Peyer's patch (tissue), 4 donors: ENCODE measurements at places on chromosomes 3 and 15.

DNA sequence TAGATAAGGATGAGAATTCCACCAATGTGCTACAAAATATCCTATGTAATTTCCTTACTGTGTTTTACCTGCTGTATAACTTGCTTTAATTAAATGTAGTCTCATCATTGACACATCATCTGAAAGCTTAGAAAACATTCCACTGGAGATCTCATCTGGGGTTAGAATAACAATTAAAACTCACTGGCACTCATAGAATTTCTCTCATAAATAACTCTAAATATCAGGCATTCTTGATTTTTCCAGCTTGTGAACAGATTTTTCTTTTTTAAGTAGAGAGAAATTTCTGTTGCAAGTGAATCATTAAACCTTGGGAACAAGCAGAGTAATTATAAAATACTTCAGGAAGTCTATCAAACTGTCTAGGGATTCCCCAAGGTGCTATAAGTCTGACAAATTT is 843.8 kb downstream of the NAALADL2 start:
- no peak for DNase-seq

- no peak for DNase-seq
Measured at GRCh38 chr3:126395846-126396513, 1.3 kb downstream of the CFAP100 start.

DNA sequence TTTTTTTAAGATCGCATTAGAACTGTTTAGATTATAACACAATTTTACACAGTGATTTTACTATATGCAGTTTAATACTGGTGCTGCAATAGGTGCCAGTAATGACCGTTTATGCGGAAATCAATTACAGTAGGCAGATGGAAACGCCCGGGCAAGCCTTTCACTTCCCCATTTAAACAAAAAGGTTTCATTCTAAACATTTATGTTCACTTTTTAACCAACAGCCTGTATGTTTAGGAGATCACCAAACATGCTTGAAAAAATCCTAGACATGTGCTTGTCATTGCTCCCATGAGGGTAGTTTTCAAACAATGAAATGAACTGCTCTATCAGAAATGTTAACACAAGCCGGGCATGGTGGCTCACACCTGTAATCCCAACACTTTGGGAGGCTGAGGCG is 2.7 kb downstream of the BNIP2 start:
- DNase-seq = no peak

- no peak for DNase-seq
Measured at GRCh38 chr15:80840182-80841130, 61.3 kb downstream of the CEMIP start.

- no peak for DNase-seq
Measured at GRCh38 chr15:40510201-40510600, 39.4 kb downstream of the CHST14 start.

DNA sequence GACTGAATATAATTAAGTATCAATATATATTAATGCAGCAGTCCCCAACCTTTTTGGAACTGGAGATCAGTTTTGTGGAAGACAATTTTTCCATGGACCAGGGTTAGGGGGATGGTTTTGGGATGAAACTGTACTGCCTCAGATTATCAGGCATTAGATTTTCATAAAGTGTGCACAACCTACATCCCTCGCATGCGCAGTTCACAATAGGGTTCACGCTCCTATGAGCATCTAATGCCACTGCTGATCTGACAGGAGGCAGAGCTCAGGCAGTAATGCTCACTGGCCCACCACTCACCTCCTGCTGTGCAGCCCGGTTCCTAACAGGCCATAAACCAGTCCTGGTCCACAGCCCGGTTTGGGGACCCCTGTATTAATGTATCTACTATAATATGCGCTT is 95.6 kb downstream of the ULK4 start:
- DNase-seq = no peak

DNA sequence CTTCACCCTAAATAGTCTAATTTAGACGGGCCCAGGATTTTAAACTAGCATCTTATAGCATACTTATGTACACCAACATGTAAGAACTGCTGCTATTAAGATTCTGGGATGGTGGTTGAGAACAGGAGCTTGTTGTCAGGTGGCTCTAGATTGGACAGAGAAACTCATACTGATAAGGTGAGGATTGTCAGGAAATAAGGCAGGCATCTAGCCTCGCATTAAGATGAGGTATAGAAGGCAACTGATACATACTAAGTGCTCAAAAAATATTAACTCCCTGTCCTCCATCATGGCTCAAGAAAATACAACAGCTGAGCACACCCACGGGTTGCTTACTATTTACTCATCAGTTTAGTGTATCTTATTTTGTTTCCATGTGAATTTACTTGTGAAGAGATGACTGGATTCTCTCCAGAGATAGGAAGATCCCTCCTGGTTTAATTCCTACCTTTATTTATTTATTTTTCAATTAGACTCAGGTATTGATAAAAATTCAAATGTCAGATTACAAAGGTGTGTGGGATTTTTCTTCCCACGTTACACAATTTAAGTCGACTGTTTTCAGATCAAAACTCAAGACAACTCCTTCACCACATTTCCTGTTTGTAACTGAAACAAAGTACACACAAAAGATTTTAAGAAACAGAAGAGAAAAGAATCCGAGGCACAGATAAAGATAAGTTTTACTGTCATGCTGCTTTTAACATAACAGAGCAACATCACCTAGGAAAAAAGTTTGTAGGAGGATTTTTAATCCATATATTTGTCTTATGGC is at the start of gene TRAT1:
Gene TRAT1 (plus strand): TSS at position 664 of the 775 bp plus-strand sequence. CDS start 142 bp downstream, outside the sequence.
- no peak for DNase-seq

DNA sequence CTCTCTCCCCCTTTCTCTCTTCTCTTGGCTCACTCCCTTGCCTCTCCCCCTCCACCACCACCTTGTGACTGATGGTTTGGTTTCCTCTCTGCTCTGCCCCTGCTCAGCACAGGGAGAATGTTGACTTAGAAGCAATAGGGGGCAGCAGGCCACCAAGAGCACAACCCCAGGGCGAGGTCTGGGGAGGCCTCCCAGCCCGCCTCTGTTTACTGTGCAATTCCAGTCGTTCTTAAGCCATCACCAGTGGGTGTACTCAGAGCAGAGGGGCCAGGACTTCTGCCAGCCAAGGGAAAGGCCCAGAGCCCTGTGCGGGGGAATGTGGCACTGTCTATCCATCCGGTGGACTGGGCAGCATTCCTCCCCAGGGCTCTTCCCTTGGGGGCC is 5.7 kb upstream of the APEH start:
- no peak for DNase-seq

DNA sequence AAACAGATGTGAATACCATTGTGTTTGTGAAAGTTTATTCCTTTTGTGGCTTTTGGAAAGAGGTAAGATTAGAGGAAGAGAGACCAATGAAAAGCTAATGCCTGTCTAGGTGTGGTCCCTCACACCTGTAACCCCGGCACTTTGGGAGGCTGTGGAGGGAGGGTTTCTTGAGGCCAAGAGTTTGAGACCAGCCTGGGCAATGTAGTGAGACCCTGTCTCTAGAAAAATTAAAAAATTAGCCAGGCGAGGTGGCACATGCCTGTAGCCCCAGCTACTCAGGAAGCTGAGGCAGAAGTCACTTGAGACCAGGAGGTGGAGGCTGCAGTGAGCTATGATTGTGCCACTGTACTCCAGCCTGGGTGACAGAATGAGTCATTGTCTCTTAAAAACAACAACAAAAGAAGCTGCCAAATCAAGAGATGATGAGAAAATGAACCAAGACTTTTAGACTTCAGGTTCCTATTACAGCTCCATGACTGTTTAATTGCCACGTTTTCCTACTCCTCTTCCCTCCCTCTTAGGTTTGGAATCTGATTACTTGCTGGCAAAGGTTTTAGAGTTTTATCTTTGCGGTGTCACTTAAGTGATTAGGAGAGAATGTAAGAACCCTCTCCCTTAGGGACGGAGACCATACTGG is 68.7 kb downstream of the CGNL1 start:
- DNase-seq = no peak

- DNase-seq = no peak
Measured at GRCh38 chr3:105347625-105348302, 18.9 kb upstream of the ALCAM start.

GRCh38 chr15:27842526-27842925 is 256.6 kb downstream of the OCA2 start:
- DNase-seq = no peak
